MM.1S (cell line): ENCODE measurements at places on chromosomes 3 and 15.
A peak's percentile ranks its signal among the peaks of the same experiment; 100 is the strongest.

- H3K27me3 ChIP-seq, result no peaks in the 10 kb centered on the region
- no peak overlapping the region for H3K4me3 ChIP-seq
- DNase-seq, result no peak
- H3K36me3 ChIP-seq, result no peaks in the 10 kb centered on the region
- H3K4me1 ChIP-seq, result peaks cover 25% of the 10 kb centered on the region
These were observed 10.6 kb downstream of the EIF4E3 start for GRCh38 chr3:71714595-71714994.

- no peaks in the 10 kb centered on the region for H3K36me3 ChIP-seq
- no peak overlapping the region for H3K4me3 ChIP-seq
- H3K4me1 ChIP-seq, result no peaks in the 10 kb centered on the region
- H3K27ac ChIP-seq, result no peak overlapping the region
- no peak for DNase-seq
These were observed 91.6 kb downstream of the FSIP1 start for GRCh38 chr15:39690881-39691634.

DNA sequence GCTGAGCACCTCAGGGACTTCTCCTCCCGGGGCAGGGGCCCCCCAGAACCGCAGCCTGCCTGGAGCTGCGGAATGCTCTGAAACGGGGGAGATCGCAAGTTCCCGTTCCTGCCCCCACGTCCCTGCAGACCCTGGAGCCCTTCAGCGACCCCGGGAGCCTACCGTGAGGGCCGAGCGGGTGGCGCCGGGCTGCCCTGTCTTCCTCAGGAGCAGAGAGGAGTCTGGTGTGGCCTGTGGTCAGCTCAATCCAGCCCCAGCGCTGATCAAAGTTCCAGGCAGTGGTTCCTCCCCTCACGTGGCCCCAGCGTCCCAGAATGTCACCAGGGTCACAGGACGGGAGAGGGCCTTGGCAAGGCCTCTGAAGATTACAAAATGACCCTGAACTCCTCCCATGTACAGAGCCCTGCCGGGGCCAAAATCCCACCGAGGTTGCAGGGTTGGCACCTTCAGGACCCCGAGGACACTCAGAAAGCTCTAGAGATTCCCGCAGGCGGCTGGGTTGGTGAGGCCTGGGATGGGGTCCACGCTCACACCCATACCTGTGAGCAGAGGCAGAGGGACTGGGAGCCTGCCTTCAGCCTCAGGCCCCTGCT lies at the start of gene CPN2:
CPN2 (minus strand) TSS at position 249 of the 593 bp plus-strand sequence. CDS start 8,626 bp downstream, outside the sequence.
- H3K36me3 ChIP-seq, result no peaks in the 10 kb centered on the region
- H3K27ac ChIP-seq, result no peak within 1 kb of the TSS
- H3K4me1 ChIP-seq, result no peaks in the 10 kb centered on the region
- no peak for DNase-seq
- no peak within 1 kb of the TSS for H3K4me3 ChIP-seq

DNA sequence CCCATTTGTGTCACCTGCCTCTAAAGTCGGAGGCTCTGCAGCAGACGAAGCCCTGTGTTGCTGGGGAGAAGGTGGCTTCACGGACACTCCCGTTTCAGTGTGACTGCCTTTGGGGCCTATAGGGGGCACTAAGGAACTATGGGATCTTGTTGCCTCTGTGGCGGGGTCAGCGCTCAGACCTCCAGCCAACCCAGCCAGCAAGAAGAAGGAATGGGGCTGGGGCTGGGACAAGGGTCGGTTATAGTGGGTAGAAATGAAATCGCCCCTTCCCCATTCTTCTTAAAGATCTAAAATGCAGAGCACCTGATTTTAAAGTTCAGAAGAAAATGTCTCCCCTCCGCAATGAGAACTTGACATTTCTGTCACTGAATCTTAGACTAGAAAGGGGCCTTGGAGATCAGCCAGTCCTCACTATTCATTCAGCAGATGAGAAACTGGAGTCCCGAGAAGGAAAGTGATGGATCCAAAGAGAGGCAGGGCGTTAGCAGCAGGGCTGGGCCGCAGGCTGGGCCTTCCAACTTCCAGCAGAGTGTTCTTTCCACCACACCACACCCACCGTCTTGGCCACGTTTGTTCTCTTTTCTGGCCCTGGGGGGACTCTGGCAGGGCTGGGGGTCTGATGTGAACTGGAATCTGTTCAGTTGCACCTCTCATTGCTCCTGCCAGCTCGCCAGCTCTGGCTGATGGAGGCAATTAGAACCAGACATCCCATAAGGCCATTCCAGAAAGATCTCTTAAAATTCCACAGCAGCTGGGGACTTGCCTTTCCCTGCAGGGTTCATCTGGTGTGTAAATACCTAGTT lies 195.4 kb downstream of the OPA1 start:
- H3K4me3 ChIP-seq, result no peak overlapping the region
- no peaks in the 10 kb centered on the region for H3K36me3 ChIP-seq
- no peaks in the 10 kb centered on the region for H3K4me1 ChIP-seq
- DNase-seq, result peak; percentile 77
- H3K27me3 ChIP-seq, result no peaks in the 10 kb centered on the region
- H3K27ac ChIP-seq, result no peak overlapping the region

- no peak for DNase-seq
- H3K4me1 ChIP-seq, result no peaks in the 10 kb centered on the region
- no peaks in the 10 kb centered on the region for H3K36me3 ChIP-seq
- H3K27ac ChIP-seq, result no peak overlapping the region
- no peaks in the 10 kb centered on the region for H3K27me3 ChIP-seq
- H3K4me3 ChIP-seq, result no peak overlapping the region
These were observed 51.8 kb downstream of the TMEM108 start for GRCh38 chr3:133089906-133090485.

GRCh38 chr3:153111016-153111415 lies 51.0 kb upstream of the RAP2B start:
- DNase-seq, result no peak
- H3K4me3 ChIP-seq, result no peak overlapping the region
- H3K4me1 ChIP-seq, result no peaks in the 10 kb centered on the region

- no peak overlapping the region for H3K4me3 ChIP-seq
- DNase-seq, result no peak
- no peak overlapping the region for H3K27ac ChIP-seq
These were observed 93.7 kb upstream of the IMPG2 start for GRCh38 chr3:101414121-101414520.

GRCh38 chr3:15754047-15754446 lies 43.7 kb downstream of the ANKRD28 start:
- H3K4me3 ChIP-seq, result no peak overlapping the region
- peaks cover 19% of the 10 kb centered on the region for H3K36me3 ChIP-seq
- no peaks in the 10 kb centered on the region for H3K27me3 ChIP-seq
- H3K27ac ChIP-seq, result no peak overlapping the region

DNA sequence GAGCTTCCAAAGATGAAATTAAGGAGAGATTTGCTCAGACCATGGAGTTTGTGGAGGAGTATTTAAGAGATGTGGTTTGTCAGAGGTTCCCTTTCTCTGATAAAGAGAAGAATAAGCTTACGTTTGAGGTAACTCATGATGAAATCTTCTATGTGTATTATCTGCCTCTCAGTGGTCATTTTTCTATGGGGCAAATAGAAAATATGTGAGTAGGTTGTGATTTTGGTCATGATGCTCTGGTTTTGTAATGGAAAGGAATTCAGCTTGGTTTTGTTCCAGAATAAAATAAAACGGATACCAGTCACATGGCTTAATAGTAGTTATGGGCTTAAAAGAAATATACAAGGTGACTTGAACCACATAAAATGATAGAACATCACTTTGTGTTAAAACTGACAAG lies 181.1 kb downstream of the ITPR1 start:
- no peaks in the 10 kb centered on the region for H3K4me1 ChIP-seq
- no peak overlapping the region for H3K4me3 ChIP-seq
- no peaks in the 10 kb centered on the region for H3K36me3 ChIP-seq
- H3K27me3 ChIP-seq, result no peaks in the 10 kb centered on the region
- no peak for DNase-seq
- H3K27ac ChIP-seq, result no peak overlapping the region

GRCh38 chr3:37970802-37971201 lies 19.8 kb upstream of the VILL start:
- no peaks in the 10 kb centered on the region for H3K4me1 ChIP-seq
- H3K27me3 ChIP-seq, result no peaks in the 10 kb centered on the region
- H3K36me3 ChIP-seq, result no peaks in the 10 kb centered on the region
- H3K27ac ChIP-seq, result no peak overlapping the region
- DNase-seq, result no peak
- no peak overlapping the region for H3K4me3 ChIP-seq
